ENCODE measurements at places on chromosomes 5 and 9. TPM values are rescaled to one million over a fixed set of nuclear protein-coding genes. Genes with fewer than 3 reads are reported as not detected.

The SCGB3A2 gene
- total RNA-seq = 0.93 TPM

The SHC3 gene
- 5.8 TPM for total RNA-seq

The PRDM9 gene
- not detected for total RNA-seq

The IL9 gene
- not detected for total RNA-seq

The BTNL8 gene
- 0.47 TPM for total RNA-seq

The CKMT2 gene
- total RNA-seq = 62.2 TPM

The HRCT1 gene
- not detected for total RNA-seq

The ZFR gene
- total RNA-seq = 78.0 TPM

The SLC2A6 gene
- total RNA-seq = 4.0 TPM

The ZMAT2 gene
- 26.0 TPM for total RNA-seq

The TMEM174 gene
- 6.8 TPM for total RNA-seq

The BARHL1 gene
- total RNA-seq = not detected

The PCDHB11 gene
- 8.5 TPM for total RNA-seq

The OLFML2A gene
- 33.7 TPM for total RNA-seq

The BAG1 gene
- 75.6 TPM for total RNA-seq

The SLCO6A1 gene
- not detected for total RNA-seq

The TMC1 gene
- total RNA-seq = 0.41 TPM

The SLC1A3 gene
- 5.2 TPM for total RNA-seq

The ARID3C gene
- total RNA-seq = 0.12 TPM

The KIF4B gene
- total RNA-seq = 0.12 TPM

The ELOVL7 gene
- 18.4 TPM for total RNA-seq

The SLC36A2 gene
- total RNA-seq = 6.4 TPM

The EDIL3 gene
- 28.2 TPM for total RNA-seq

The CCDC192 gene
- not detected for total RNA-seq

Measured in metanephros (tissue), 2 donors.